Fibroblast of villous mesenchyme (primary cell): ENCODE measurements at places on chromosomes 5 and 9.

GRCh38 chr9:84368601-84369000 is 28.0 kb upstream of the SLC28A3 start:
- DNase-seq = no peak

DNA sequence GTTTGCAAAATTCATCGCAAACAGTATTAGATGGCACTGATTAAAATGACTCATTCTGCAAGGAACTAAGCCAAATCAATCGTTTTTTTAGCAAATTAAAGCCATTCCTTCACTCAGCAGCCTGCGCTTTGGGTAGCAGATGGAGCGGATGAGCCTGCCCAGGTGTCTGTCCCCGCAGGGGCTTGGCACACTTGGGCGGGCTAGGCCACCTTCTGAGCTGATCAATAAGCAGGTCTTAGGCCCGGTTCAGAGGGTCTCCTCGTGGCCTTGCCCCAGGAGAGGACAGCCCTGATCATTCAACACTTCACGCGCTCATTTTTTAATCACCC is 78.0 kb upstream of the FCN1 start:
- no peak for DNase-seq

DNA sequence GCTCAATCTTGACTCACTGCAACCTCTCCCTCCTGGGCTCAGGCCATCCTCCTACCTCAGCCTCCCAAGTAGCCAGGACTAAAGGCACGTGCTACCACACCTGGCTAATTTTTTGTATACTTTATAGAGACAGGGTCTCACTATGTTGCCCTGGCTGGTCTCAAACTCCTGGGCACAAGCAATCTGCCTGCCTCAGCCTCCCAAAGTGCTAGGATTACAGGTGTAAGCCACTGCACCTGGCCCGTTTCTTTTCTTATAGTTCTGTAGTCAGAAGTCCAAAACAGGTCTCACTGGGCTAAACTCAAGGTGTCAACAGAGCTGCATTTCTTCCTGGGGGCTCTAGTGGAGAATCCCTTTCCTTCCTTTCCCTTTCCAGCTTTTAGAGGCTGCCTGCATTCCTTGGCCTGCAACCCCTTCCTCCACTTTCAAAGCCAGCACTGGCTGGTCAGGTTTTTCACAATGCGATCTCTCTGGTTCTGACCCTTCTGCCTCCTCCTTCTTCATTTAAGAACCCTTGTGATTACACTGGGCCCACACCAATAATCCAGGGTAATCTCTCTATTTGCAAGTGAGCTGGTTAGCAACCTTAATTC is 16.3 kb downstream of the IRF1 start:
- DNase-seq = no peak

GRCh38 chr5:77086368-77086688 is 757 bp downstream of the ZBED3 start:
- no peak for DNase-seq

GRCh38 chr5:143002459-143003327 is 232.5 kb downstream of the ARHGAP26 start:
- DNase-seq = peak; percentile 93

DNA sequence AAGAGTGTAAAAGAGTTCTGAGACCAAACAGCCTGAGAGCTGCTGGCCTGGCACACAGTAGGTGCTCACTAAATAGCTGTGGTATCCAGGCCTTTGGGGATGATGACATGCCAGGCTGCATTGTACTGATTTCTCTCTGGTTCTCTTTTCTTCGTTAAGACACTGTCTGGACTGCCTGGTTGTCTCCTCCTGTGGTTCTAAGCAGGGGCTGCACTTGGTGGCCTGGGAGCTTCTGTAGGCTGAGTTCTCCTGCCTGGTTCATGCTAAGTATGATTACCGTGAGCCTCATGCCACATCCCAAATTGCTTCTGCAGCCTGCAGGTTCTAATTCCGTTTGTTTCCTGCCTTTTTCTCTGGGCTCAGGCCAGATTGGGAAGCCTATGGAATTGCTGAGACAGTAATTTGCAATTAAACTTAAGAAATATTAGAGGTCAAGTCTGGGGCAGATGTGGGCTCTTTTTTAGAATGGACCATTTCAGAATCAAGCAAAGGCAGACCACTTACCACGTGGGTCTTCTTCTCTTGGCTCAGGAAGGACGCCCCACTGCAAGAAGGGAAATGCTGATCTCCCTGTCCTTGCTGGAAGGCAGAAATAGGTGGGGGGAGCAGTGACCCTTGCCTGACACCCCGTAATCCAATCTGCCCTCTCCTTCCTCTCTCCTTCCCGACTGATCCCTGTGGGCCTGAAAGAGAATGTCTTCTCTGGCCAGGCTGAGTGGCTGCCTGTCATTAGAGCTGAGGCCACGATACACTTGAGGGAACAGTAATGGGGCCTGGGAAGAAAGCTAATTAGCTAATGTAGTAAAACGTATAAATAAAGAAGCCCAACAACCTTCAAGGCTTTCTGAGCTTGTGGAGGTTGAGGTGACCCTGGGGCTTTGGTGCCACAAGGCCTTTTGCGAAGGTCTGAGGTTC is 21.9 kb upstream of the BOD1 start:
- no peak for DNase-seq

- DNase-seq = no peak
Observed at GRCh38 chr5:32241034-32241783, 67.1 kb upstream of the GOLPH3 start.

DNA sequence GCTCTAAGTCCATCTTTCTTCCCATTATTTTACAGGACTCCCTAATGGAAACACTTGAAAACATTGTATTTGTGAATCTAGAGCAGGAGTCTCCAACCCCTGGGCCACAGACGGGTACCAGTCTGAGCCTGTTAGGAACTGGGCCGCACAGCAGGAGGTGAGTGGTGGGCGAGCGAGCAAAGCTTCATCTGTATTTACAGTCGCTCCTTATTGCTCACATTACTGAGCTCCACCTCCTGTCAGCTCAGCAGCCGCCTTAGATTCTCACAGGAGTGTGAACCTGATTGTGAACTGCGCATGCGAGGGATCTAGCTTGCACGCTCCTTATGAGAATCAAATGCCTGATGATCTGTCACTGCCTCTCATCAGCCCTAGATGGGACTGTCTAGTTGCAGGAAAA is 111.0 kb downstream of the MED27 start:
- DNase-seq = no peak

DNA sequence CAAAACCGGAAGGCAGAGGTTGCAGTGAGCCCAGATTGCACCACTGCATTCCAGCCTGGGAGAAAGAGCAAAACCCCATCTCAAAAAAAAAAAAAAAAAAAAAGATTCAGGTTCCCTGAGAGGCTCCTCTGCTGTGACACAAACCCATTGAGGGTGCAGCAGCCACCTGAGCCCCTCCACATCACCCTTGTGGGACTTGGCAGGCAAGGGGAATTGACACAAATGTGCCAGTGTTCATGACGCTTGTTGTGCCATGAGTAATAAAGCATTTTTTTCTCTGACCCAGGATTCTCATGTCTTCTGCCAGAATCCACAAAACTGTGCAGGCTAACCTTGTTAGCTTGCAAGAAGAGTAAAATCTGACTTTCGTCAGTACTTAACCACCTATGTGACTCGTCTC is 149.6 kb downstream of the TTC39B start:
- DNase-seq = no peak

DNA sequence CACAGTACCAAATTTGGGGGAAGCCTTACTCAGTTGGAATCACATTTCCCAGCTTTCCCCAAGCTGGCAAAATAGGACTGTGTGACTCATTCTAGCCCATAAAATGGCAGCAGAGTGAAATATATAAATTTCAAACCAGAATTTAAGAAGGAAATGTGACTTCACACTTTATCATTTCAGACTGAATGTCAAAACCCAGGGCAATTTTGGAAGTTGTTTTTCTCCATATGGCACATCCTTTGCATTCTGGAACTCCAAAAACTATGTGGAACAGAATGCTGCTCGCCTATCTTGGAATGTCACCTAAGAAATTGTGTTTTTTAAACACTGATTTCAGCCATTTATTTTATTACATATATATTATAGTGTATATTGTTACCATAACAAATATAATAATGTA is 424.7 kb upstream of the ST8SIA4 start:
- DNase-seq = no peak

DNA sequence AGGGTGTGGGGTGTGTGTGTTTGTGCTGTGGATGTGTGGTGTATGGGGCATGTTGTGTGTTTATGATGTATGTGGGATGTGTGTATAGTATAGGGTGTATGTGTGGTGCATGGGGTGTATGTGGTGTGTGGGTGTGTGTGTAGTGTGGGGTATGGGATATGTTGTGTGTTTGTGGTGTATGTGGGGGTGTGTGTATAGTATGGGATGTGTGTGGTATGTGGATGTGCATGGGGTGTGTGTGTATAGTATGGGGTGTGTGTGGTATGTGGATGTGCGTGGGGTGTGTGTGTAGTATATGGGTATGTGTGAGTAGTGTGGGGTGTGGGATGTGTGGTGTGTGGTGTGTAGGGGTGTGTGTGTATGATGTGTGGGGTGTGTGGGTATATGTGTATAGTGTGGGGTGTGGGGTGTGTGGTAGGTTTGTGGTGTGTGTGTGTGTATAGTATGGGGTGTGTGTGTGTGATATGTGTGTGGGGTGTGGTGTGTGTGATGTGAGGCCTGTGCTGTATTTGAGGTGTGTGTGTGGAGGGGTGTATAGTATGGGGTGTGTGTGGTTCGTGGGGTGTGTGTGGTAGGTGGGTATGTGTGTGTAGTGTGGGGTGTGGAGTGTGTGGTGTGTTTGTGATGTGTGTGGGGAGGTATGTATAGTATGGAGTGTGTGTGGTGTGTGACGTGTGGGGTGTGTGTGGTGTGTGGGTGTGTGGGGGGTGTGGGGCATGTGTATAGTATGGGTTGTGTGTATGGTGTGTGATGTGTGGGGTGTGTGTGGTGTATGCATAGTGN is 10.5 kb downstream of the ECSCR start:
- DNase-seq = no peak

DNA sequence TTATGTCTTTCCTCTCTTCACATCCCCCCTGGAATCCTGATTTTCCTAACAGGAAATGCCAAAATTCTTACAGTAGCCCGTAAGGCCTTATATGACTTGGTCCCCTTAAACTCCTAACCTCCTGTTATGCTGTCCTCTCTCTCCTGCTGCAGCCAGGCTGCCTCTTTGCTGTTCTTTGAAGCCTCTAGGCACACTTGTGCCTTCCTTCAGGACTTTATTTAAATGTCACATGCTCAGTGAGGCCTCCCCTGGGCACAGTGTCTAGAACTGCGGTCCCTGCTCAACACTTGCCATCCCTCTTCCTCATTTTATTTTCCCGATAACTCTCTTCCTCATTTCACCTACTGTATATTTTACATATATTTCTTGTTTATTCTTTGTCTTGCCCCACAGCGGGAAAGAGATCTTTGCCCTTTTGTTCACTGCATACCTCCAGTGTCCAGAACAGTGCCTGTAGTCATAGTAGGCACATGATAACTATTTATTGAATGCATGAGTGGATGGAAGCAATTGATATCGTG is 5.5 kb upstream of the SHB start:
- DNase-seq = peak; percentile 42

- DNase-seq = no peak
Observed at GRCh38 chr5:36261186-36261585, 19.5 kb upstream of the NADK2 start.

- DNase-seq = no peak
Observed at GRCh38 chr9:27107241-27107640, 1.8 kb upstream of the TEK start.

DNA sequence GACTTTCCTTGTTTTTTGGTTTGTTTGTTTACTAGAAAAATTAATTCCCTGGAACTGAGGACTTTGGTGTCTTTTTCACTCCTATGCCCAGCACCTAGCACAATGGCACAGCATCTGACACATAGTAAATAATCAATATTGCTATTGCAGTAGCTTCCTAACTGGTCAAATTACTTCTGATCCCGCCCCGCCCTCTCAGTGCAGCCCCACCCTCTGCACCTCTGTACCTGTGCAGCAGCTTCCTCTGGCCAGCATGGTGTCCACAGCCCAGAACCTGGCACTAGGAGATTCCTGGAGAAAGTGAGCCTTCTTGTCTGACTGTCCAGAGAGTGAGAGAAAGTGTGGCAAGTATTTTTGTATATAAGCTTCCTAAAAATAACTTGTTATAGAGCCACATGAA is 343.2 kb downstream of the ZNF608 start:
- no peak for DNase-seq

DNA sequence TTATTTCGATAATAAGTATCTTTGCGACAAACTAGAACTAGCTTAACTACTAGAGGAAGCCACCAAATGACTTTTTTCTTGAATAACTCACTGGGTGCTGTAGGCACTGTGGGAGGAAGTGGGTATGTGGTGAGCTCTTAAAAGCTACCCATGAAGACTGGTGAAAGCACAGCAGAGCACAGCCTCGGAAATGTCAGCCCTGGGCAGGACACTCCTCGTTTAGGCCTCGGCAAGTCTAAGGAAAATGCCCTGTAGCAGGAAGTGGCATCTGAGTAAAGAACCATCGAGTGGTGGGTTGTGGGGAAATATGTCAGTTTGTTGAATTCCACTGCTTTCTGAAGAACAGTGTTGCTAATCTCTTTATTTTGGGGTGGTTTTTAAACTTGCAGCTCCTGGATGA is 44.0 kb upstream of the NCS1 start:
- DNase-seq = no peak

GRCh38 chr5:10289991-10290390 is 17.7 kb downstream of the CMBL start:
- no peak for DNase-seq

- DNase-seq = peak; percentile 48
Observed at GRCh38 chr5:137282216-137282615, 216.9 kb downstream of the SPOCK1 start.

- DNase-seq = no peak
Observed at GRCh38 chr9:77800924-77801551, 152.9 kb upstream of the GNA14 start.

- DNase-seq = no peak
Observed at GRCh38 chr5:75200776-75201175, 35.9 kb downstream of the ANKRD31 start.

DNA sequence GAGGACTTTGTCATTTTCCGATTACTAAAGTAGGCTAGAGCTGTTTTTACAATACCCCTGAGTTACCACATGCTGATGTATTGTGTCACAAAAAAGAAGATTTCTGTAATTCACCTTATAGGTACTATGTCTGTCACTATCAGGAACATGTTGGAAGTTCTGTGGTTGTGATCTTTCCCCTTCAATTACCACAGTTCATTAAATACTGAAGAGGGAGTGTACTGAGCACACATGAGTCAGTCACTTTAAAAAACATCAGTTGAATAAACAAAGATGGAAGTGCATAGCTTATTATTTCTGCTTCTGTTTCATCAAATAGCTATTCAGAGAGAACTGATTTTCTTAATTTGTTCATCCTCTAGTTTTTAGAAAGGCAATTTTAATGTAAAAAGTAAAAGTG is 31.7 kb downstream of the AP3S1 start:
- DNase-seq = peak; percentile 62

GRCh38 chr9:117407436-117408022 is 7.3 kb downstream of the ASTN2 start:
- no peak for DNase-seq
